ENCODE measurements at places on chromosomes 5 and 9. TPM values are rescaled to one million over a fixed set of nuclear protein-coding genes. Genes with fewer than 3 reads are reported as not detected.

ZBED3 gene
- total RNA-seq: 12.3 TPM

ALDH1A1 gene
- 17.7 TPM for total RNA-seq

SH3TC2 gene
- 60.3 TPM for total RNA-seq

INSL6 gene
- total RNA-seq: not detected

PSAT1 gene
- 69.5 TPM for total RNA-seq

IPPK gene
- total RNA-seq: 8.9 TPM

PROB1 gene
- 2.4 TPM for total RNA-seq

SPATA24 gene
- 5.1 TPM for total RNA-seq

- H3K27ac ChIP-seq: no peak overlapping the region
- H3K4me3 ChIP-seq: no peak overlapping the region
- no peak for DNase-seq
- H3K4me1 ChIP-seq: no peaks in the 10 kb centered on the region
These were observed 828.5 kb upstream of the DMAC1 start for GRCh38 chr9:8627976-8628679.

DNA sequence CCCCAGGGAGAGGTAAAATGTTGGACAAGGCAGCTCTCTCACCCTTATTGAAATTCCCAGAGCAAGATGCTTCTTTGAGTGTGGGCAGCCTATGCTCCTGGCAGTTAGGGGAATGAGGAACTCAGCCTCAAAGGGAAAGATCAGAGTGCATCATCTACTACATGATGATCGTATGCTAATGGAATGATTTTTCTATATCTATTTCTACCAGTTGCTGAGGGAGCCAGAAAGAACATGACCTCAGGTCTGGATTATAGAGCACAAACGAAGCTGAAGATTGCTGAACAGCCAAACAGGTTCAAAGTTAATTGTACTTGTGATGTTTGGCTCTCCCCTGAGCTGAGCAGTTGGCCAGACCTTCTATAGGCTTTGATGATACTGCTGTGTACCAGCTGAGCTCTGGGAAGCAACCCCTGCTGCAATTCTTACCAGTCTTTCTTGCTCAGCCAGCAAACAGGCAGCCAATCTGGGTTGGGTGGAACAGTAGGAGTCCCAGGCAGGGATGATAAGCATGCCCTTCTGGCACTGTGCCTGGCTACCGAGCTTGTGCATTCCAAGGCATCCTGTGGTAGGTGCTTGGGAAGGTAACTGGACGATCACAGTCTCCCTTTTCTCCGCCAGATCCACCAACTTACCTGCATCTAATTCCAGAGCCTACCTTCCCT is 10.3 kb upstream of the FBXL7 start:
- H3K4me1 ChIP-seq: no peaks in the 10 kb centered on the region
- DNase-seq: no peak
- no peaks in the 10 kb centered on the region for H3K27me3 ChIP-seq
- no peaks in the 10 kb centered on the region for H3K36me3 ChIP-seq
- no peak overlapping the region for H3K4me3 ChIP-seq
- H3K27ac ChIP-seq: no peak overlapping the region

- H3K36me3 ChIP-seq: no peaks in the 10 kb centered on the region
- H3K4me1 ChIP-seq: no peaks in the 10 kb centered on the region
These were observed 818.5 kb downstream of the SEMA5A start for GRCh38 chr5:8727396-8727795.

- no peak overlapping the region for H3K4me3 ChIP-seq
- DNase-seq: no peak
- peaks cover 83% of the 10 kb centered on the region for H3K4me1 ChIP-seq
- no peaks in the 10 kb centered on the region for H3K27me3 ChIP-seq
- no peak overlapping the region for H3K27ac ChIP-seq
These were observed 11.1 kb upstream of the CAST start for GRCh38 chr5:96651047-96651446.

- DNase-seq: no peak
- H3K27ac ChIP-seq: no peak overlapping the region
- no peaks in the 10 kb centered on the region for H3K27me3 ChIP-seq
- H3K4me3 ChIP-seq: no peak overlapping the region
These were observed 20.1 kb downstream of the DAPK1 start for GRCh38 chr9:87517732-87518131.

DNA sequence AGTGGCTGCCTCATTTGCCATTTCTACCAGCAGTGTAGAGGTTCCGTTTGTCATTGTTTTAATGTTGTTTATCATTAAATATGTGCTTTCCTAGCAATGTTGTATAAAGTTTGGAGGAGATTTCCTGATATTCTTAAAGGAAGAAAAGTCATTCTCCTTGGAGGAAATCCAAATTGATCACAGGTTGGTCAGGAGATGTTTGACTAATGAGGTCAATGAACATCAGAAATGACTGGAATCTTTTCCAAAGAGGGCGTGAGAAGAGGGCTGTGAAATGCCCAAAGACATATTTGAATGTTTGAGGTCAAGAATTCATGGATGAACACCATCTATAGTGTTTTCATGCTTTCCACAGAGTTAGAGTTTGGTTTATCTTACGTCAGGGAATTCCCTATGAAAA is 471.3 kb downstream of the MAT2B start:
- H3K27me3 ChIP-seq: no peaks in the 10 kb centered on the region
- no peaks in the 10 kb centered on the region for H3K36me3 ChIP-seq
- H3K4me1 ChIP-seq: no peaks in the 10 kb centered on the region
- DNase-seq: no peak
- no peak overlapping the region for H3K4me3 ChIP-seq

- no peaks in the 10 kb centered on the region for H3K36me3 ChIP-seq
- no peak for DNase-seq
- peaks cover 92% of the 10 kb centered on the region for H3K27me3 ChIP-seq
- no peak overlapping the region for H3K4me3 ChIP-seq
- no peak overlapping the region for H3K27ac ChIP-seq
These were observed 159.2 kb upstream of the WWC1 start for GRCh38 chr5:168132241-168132641.

DNA sequence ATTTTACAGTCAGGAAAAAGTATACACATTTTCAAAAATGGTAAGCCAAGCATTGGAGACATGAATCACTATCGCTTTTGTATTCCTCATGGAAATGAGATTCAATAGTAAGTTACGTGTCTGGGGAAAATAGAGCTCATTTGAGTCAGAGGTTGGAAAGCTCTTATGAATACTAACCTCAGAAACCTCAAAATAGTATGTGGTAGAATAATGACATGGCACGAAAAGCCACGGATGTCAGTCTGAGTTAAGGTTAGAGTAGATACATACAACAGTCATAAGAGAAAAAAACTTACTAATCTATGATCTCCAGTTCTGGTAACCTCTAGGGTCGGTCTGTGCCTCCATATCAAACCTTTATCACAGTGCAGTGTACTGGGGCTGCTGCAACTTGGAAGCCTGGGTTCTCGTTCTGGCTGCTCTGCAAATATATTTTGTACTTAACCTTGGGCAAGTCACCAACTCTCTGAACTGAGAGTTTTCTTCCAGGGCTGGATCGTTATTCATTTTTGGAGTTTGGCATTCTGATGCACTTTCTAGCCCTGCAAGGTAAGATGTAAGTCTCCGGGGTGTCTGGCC is 31.8 kb downstream of the MAP1B start:
- H3K4me3 ChIP-seq: no peak overlapping the region
- no peaks in the 10 kb centered on the region for H3K36me3 ChIP-seq
- DNase-seq: no peak
- peaks cover 5% of the 10 kb centered on the region for H3K4me1 ChIP-seq

DNA sequence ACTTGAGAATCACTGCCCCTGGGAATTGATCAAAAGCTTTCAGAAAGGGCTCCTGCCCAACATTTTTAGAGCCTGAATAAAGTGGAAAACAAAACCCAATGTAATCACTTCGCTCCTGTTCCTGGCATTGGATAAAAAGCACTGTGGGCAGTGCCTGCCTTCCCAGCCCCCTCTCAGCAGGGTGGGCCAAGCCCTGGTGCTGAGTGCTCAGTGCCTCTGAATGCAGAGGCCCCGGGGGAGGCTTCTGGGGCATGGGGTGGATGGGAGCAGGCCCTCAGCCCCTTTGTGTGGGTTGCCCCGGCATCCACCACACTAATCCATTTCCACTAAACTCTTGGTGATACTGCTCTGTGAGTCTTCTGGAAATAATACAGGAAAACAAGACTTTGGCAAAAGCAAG is 55.6 kb downstream of the CFAP90 start:
- peaks cover 21% of the 10 kb centered on the region for H3K27me3 ChIP-seq
- H3K4me3 ChIP-seq: no peak overlapping the region
- H3K4me1 ChIP-seq: no peaks in the 10 kb centered on the region
- no peak overlapping the region for H3K27ac ChIP-seq
- DNase-seq: no peak

GRCh38 chr9:129310666-129311350 is 132.7 kb upstream of the IER5L start:
- no peak overlapping the region for H3K27ac ChIP-seq
- no peaks in the 10 kb centered on the region for H3K27me3 ChIP-seq
- no peaks in the 10 kb centered on the region for H3K4me1 ChIP-seq
- no peak for DNase-seq
- no peaks in the 10 kb centered on the region for H3K36me3 ChIP-seq

DNA sequence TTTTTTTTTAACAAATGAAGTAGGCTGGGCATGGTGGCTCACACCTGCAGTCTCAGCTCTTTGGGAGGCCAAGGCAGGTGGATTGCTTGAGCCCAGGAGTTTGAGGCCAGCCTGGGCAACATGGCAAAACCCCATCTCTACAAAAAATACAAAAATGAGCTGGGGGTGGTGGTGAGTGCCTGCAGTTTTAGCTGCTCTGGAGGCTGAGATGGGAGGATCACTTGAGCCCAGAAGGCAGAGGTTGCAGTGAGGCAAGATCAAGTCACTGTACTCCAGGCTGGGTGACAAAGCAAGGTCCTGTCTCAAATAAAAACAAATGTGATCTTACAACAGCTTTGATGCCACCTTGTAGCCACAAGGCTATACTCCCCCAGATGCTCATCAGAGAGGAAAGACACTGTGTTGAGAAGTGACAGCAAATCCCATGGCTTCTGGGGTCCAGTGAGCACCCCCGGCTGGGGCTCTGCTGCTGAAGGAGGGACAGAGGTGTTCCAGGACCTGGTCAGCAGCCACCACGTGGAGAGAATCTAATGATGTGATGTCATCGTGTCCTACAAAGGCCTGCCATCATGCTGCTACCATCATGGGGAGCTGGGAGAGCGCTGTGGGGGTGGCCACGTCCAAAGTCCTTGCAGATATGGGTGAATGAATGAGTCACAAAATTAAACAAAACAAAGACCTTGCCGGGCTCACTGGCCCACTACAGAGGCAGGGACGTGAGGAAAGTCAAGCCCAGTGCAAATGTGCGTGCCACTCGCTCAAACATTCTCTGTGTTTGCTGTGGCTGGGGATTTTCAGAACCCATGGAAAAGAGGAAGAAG is 60.7 kb downstream of the PRRT1B start:
- no peak overlapping the region for H3K4me3 ChIP-seq
- no peaks in the 10 kb centered on the region for H3K27me3 ChIP-seq
- DNase-seq: peak; percentile 60
- H3K27ac ChIP-seq: no peak overlapping the region
- H3K36me3 ChIP-seq: peaks cover 11% of the 10 kb centered on the region

GRCh38 chr5:143594902-143595818 is 191.7 kb upstream of the NR3C1 start:
- DNase-seq: peak; percentile 40
- H3K27ac ChIP-seq: peak overlapping the region; percentile 99
- no peaks in the 10 kb centered on the region for H3K27me3 ChIP-seq
- peaks cover 54% of the 10 kb centered on the region for H3K4me1 ChIP-seq

- no peaks in the 10 kb centered on the region for H3K27me3 ChIP-seq
- H3K27ac ChIP-seq: no peak overlapping the region
- no peaks in the 10 kb centered on the region for H3K4me1 ChIP-seq
- H3K36me3 ChIP-seq: no peaks in the 10 kb centered on the region
- DNase-seq: peak; percentile 58
These were observed 25.0 kb upstream of the HMCN2 start for GRCh38 chr9:130240410-130241197.

GRCh38 chr5:53434541-53434940 is 45.9 kb upstream of the FST start:
- H3K4me3 ChIP-seq: no peak overlapping the region
- no peaks in the 10 kb centered on the region for H3K27me3 ChIP-seq
- DNase-seq: no peak
- peaks cover 5% of the 10 kb centered on the region for H3K36me3 ChIP-seq
- no peak overlapping the region for H3K27ac ChIP-seq

DNA sequence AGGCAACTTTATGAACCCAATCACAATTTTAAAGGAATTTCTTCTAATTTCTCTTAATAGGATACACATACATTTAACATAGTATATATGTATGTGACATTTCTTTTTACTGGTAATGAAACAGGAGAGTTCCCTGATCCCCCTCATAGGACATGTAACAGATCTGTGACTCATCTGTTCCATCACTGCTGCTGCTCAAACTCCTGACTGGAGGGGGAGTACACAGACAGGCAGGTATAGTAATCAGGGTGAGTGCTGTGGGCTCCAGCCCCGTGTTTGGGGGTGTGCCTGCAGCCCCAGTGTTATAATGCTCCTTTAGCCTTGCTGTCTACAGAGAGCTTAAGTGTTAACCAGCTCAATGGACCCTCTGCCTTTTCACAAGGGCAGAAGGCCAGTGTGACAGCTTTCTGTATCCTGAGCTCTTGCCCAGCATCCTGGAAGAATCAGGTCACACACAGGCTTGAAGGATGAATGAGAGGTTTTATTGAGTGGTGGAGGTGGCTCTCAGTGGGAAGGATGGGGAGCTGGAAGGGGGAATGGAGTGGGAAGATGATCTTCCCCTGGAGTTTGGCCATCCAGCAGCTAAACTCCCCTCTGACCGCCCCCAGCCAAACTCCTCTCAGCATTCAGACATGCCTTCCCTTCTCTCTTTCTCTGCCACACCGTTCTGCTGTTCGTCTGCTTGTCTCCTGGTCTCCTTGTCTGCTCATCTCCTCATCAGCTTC is 161.3 kb downstream of the ZNF608 start:
- H3K36me3 ChIP-seq: peaks cover 5% of the 10 kb centered on the region
- no peak overlapping the region for H3K4me3 ChIP-seq
- H3K27ac ChIP-seq: no peak overlapping the region
- peaks cover 45% of the 10 kb centered on the region for H3K4me1 ChIP-seq

- no peak overlapping the region for H3K4me3 ChIP-seq
- peaks cover 28% of the 10 kb centered on the region for H3K27me3 ChIP-seq
- DNase-seq: no peak
These were observed 32.1 kb upstream of the RNF130 start for GRCh38 chr5:180103487-180104167.

GRCh38 chr5:142385194-142385593 is 60.4 kb upstream of the SPRY4 start:
- no peak overlapping the region for H3K4me3 ChIP-seq
- H3K4me1 ChIP-seq: peaks cover 44% of the 10 kb centered on the region
- no peaks in the 10 kb centered on the region for H3K36me3 ChIP-seq
- no peak overlapping the region for H3K27ac ChIP-seq
- no peak for DNase-seq

GRCh38 chr9:14511452-14511851 is 181.8 kb downstream of the ZDHHC21 start:
- no peak overlapping the region for H3K4me3 ChIP-seq
- no peak overlapping the region for H3K27ac ChIP-seq
- H3K27me3 ChIP-seq: no peaks in the 10 kb centered on the region
- H3K36me3 ChIP-seq: no peaks in the 10 kb centered on the region
- DNase-seq: no peak

- no peaks in the 10 kb centered on the region for H3K36me3 ChIP-seq
- H3K4me1 ChIP-seq: no peaks in the 10 kb centered on the region
- no peaks in the 10 kb centered on the region for H3K27me3 ChIP-seq
- no peak for DNase-seq
- no peak overlapping the region for H3K27ac ChIP-seq
These were observed 120.3 kb downstream of the INVS start for GRCh38 chr9:100219347-100219746.

GRCh38 chr5:3736926-3737325 is 141.3 kb downstream of the IRX1 start:
- H3K36me3 ChIP-seq: no peaks in the 10 kb centered on the region
- H3K4me3 ChIP-seq: no peak overlapping the region
- H3K27me3 ChIP-seq: no peaks in the 10 kb centered on the region
